ENCODE measurements at places on chromosomes 6 and 20. TPM values are rescaled to one million over a fixed set of nuclear protein-coding genes. Genes with fewer than 3 reads are reported as not detected.
A peak's percentile ranks its signal among the peaks of the same experiment; 100 is the strongest.

- no peak for DNase-seq
Measured at GRCh38 chr6:25494469-25494868, 157.5 kb upstream of the SCGN start.

GRCh38 chr6:165798991-165799390, 135.9 kb upstream of the PDE10A start:
- DNase-seq, result no peak

DNA sequence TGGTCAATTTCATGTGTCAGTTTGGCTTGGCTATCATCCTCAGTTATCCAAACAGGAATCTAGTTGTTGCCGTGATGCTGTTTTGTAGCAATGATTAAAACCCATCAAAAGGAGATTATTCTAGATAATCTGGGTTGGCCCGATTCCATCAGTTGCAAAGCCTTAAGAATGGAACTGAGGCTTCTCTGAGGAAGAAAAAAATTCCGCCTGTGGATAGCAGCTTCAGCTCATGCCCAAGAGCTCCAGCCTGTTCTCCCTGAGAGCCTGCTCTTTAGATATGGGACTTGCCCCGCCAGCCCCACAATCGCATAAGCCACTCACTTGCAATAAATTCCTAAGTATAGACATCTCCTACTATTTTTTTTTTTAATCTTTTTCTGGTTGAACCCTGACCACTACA, 61.5 kb downstream of the SEL1L2 start:
- DNase-seq, result no peak

- no peak for DNase-seq
Measured at GRCh38 chr6:56406276-56407269, 159.2 kb upstream of the COL21A1 start.

DNA sequence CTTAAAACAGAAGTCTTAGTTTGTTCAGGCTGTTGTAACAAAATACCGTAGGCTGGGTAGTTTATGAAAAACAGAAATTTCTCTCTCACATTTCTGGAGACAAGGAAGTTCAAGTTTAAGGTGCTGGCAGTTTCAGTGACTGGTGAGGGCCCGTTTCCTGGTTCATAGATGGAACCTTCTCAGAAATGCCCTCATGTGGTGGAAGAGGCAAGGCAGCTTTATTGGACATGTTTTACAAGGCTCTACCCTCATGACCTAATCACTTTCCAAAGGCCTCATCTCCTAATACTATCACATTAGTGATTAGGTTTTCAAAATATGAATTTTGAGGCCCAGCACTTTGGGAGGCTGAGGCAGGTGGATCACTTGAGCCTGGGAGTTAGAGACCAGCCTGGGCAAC, 2.4 kb downstream of the HEBP2 start:
- no peak for DNase-seq

DNA sequence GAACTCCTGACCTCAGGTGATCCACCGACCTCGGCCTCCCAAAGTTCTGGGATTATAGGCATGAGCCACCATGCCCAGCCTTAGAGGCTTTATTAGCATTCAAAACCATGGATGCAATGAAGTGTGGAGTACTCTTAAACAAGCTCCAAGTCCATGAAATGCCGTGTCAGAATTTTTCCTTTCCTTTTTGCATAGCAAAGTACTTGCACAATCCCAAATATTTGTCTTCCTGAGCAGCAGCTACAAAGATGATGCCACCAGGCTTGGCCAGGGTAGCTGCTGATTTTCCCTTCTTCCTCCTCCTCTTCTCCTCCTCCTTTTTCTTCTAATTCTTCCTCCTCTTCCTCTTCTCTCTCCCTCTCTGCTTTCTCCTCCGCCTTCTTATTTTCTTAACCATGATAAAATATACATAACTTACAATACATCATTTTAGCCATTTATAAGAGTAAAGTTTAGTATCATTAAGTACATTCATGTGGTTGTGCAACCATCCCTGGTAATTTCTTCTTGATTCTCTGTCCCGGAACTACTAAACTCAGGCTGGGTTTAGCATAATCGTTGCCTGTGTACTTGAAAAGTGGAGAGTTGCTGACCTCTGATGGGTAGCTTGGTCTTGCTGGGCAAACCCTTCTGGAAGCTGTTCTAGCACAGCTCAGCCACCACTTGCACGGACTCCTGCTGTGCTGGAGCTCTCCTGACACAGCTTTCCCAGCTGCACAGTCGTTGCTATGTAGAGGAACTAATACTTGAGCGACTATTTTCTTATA, 20.3 kb downstream of the MUCL3 start:
- DNase-seq, result no peak

DNA sequence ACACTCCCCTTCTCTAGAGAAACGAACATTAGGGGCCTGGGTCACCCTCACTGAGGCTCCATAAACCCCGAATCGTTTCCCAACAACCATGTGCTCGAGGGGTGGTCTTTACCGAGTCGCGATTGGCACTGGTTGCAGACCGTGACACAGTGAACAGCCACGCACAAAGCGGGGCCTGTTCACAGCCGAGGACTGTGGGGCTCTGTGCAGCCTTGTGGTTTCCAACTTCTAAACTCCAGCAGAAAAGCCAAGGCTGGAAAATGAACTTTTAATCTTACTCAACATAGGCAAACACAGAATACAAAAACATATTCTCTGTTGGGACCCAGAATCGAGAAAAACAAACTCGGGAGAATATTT, 19.0 kb downstream of the RRBP1 start:
- DNase-seq, result no peak

- DNase-seq, result no peak
Measured at GRCh38 chr6:3009930-3010329, 10.2 kb downstream of the NQO2 start.

- DNase-seq, result no peak
Measured at GRCh38 chr6:39387785-39388184, 65.3 kb upstream of the KCNK16 start.

GRCh38 chr20:41094353-41095055, 42.8 kb upstream of the PLCG1 start:
- no peak for DNase-seq

GRCh38 chr6:110618591-110619267, 142.3 kb upstream of the SLC22A16 start:
- DNase-seq, result peak; percentile 75

GRCh38 chr6:116170358-116171057, 44.6 kb upstream of the COL10A1 start:
- DNase-seq, result no peak

DNA sequence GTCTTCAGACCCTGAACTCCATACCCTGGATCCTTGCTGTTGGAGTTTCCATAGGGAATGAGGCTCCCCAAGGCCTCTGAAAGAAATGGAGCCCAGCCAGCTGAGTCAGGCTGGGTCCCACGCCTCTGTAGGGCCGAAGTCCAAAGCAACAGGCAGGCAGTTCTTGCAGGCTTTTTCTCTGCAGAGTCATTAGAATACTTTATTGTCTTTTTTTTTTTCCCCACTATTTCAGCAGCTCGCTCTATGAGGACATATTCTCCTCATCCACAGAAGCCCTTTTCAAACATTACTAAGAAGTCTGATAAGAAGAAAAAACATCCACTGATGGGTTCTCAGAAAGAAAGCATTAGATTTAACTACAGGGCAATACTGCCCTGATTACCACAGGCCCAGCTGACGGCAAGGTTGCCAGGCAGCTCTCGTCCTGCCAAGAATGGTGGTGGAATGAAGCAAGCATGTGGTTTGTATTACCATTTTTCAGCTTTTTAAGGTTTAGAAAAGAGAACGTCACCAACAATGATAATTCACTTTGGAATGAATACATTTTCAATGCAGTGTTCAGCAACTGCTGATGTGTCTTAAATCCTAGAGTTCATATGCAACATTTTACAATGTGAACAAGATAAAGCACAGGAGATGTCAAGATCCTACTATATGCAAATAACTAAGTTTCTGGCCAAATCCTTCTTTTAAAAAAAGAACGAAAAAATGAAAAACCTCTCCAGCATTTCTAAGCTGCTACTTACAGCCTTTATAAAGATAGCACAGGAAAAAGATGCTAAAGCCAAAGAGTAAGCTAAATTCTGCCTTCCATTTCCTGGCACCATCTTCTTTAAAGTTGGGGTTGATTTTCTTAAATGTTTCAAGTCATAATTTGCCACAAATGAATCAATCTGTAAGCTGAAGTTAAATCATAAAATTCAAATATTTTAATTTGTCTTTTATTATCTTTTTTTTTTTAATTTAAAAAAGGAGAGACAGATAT, 223.6 kb upstream of the CITED2 start:
- DNase-seq, result no peak

DNA sequence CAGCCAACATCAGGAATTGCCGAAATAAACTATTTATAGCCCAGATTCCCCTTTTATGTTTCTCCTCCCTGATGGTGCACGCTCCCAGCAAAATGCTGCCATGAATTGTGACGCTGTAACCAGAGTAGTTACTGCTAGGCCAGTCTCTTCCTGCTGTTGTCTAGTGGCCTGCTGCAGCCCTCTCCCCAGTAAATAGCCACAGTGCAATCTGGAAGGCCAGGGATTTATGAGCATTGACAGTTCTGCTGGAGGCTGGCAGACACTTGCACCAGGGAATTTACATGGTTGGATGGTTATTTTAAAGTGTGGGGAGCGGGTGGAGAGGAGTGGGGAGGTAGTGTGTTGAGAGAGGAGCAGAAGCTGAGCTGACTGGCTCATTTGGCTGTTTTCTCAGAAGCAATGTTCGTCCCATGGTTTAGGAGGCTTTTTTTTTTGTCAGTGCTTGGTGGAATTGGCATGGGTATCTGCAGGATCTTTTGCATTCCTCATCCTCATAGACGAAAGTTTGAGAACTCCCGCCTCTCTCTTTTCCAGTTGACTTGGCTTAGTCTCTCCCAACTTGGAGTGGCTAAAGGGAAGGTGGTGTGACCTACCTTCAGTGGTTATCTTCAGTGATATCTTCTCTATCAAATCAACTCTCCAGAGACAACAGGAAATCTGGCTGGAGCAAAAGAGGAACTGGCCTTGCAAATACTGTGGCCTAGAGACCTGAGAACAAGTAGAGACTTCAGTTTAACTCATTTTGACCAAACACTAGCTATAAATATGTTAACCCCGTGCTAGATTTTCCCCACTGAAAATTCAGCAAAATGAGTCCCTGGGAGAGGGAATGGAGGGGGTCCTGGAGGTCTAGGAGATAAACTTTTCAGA, 99.3 kb upstream of the VSTM2L start:
- no peak for DNase-seq

- DNase-seq, result no peak
Measured at GRCh38 chr6:36038120-36038876, 10.7 kb downstream of the MAPK14 start.

- no peak for DNase-seq
Measured at GRCh38 chr6:118292558-118292957, 255.5 kb upstream of the PLN start.

DNA sequence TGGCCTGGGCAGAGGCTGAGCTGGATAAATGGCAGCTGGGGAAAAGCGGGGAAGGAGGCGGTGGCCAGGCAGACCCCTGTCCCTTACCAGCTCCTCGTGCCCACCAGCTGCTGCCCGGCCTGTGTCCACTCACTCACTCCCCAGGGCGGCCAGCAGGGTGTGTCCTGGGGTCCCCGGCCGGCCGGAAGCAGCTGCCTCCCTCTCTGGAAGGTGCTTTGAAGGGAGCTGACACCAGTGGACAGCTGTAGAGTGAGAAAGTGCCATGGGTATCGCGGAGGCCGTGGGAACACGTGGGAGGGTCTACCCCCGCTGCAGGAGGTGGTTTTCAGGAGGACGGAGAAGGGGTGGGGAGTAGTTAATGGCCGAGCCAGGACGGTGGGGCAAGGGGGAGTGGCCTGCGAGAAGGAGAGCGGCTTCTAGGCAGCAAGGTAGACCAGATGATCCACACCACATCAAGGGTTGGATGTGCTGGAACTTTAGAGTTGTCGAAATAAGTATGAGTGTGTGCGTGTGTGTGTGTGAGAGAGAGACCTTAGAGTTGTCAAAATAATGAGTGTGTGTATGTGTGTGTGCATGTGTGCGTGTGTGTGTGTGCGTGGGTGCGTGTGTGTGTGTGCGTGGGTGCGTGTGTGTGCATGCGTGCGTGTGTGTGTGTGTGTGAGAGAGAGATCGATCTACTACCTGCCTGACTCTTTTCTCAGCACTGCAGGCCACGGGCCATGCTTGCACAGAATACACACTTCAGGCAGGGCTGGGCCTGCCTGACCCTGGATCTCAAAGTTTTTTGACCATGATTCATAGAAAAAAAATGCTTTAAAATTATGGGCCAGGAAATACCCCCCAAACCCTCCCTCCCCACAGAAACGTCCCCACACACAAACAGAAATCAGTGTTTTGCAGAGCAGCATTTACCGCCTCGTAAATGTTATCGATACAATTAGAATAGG, 43.9 kb downstream of the CDH4 start:
- DNase-seq, result no peak

GRCh38 chr20:38195521-38195920, 30.5 kb upstream of the TGM2 start:
- no peak for DNase-seq

DNA sequence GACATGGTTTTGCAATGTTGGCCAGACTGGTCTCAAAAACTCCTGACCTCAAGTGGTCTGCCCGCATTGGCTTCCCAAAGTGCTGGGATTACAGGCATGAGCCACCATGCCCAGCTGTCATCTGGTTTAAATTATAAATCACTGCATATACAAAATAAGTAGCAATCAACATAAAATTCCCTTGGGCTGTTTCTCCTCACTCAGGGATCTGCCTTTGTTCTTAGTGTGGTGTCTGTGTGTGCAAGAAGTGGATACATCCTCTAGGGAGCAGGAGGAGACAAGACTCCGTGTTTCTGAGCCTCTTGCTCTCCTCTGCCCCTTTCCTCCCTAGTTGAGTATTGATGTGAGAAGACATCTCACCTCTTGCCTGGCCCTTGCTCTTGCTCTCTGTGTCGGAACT, 65.2 kb upstream of the ADGRF4 start:
- DNase-seq, result peak; percentile 19

- peak; percentile 82 for DNase-seq
Measured at GRCh38 chr20:35226884-35227681, 593 bp downstream of the MMP24 start.

- peak; percentile 93 for DNase-seq
Measured at GRCh38 chr20:35269055-35269781, 8.7 kb downstream of the MMP24OS start.

- no peak for DNase-seq
Measured at GRCh38 chr20:347317-347639, 367 bp downstream of the NRSN2 start.

GRCh38 chr20:3218307-3218988, 9.2 kb downstream of the ITPA start:
- peak; percentile 88 for DNase-seq

Gene NRSN1
- 1.5 TPM for total RNA-seq

Gene PCED1A
- 9.9 TPM for total RNA-seq

Gene HACE1
- total RNA-seq, result 16.1 TPM

Gene NRN1
- total RNA-seq, result not detected

Gene ZC2HC1B
- not detected for total RNA-seq

Gene NHSL1
- 24.5 TPM for total RNA-seq

Gene SLPI
- total RNA-seq, result not detected

Gene SIRPB1
- total RNA-seq, result not detected

Gene MRPS10
- 49.3 TPM for total RNA-seq

Gene ASIP
- total RNA-seq, result not detected

Gene CD40
- total RNA-seq, result 9.9 TPM

Gene TBPL1
- total RNA-seq, result 94.9 TPM

Gene ZBTB12
- total RNA-seq, result 14.9 TPM

Gene MAP7
- total RNA-seq, result 47.8 TPM
